Progenitor cell of endocrine pancreas (in vitro differentiated cells): ENCODE measurements at places on chromosomes 16 and 17.

- DNase-seq = no peak
Measured at GRCh38 chr17:10021272-10021984, 116.4 kb upstream of the RCVRN start.

DNA sequence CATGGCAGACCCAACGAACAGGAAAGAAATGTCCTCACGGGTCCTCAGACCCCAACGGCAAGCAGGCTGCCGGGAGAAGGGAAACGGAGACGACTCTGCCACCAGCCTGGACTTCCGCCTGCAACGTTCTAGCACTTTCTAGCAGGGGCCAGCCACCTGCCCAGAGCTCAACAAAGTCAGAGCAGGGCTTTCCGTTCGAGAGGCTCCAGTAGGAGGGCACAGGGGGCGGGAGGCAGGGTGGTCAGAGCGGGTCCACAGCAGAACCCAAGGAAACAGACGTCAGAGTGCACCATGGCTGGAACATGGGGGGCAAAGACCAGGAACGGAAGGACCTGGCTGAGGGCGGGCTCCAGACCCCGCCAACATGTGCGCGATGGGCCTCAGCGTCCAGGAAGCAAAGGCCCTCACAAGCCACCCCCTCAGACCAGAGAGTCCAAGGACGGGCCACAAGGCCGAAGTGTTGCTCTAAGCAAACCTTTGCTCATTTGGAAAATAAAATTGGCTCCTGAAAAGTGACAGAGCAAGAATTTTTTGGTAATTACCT is 29.4 kb upstream of the C16orf95 start:
- no peak for DNase-seq

- no peak for DNase-seq
Measured at GRCh38 chr17:9226794-9227135, 205.5 kb downstream of the NTN1 start.

DNA sequence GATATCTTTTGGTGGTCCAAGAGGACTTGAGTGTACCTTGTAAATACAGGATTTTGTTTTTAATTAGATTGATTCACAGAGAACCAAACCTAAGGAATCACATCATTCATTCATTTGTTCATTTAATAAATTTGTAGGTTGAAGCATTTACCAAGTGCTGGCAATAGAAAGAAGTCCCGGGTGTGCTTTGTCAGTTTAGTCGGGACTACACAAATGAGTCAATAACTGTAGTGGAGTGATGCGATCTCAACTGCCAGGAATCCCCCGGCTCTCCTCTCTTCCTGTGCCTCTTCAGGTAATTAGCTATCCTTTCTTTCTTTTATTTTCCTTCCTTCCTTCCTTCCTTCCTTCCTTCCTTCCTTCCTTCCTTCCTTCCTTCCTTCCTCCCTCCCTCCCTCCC is 1.4 kb upstream of the WWOX start:
- no peak for DNase-seq

- no peak for DNase-seq
Measured at GRCh38 chr17:1267471-1267943, 2.7 kb upstream of the BHLHA9 start.
